Hematopoietic multipotent progenitor cell treated with erythropoietin and hydrocortisone succinate and interleukin-3 and kit ligand, for 4 days (in vitro differentiated cells): ENCODE measurements at places on chromosomes 3 and 15.

- DNase-seq = peak; percentile 48
Observed at GRCh38 chr3:121651684-121652083, 9.0 kb downstream of the HCLS1 start.

DNA sequence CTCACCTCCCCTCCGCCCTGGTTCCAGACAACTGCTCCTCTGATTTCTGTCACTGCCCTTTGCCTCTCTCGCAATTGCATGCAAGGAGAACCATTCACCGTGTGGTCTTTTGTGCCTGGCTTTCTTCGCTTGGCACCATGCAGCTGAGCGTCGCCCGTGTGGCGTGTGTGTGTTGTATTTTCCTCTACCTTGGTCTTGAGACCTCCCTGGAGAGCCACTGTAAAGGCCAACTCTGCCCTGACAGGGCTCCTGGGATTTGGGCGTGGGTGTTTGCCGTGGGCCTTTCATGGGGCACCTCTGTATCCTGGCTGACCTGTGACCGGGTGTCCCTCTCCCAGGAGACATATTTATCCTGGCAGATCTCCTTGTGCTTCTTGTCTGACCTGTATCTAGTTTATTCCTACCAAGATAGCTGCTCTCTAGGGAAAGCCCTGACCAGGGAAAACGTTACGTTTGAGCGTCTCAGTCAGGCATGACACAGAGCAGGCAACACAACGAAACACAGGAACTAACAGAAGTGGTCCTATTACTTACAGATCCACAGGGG, 2.0 kb upstream of the PIGZ start:
- DNase-seq = no peak

DNA sequence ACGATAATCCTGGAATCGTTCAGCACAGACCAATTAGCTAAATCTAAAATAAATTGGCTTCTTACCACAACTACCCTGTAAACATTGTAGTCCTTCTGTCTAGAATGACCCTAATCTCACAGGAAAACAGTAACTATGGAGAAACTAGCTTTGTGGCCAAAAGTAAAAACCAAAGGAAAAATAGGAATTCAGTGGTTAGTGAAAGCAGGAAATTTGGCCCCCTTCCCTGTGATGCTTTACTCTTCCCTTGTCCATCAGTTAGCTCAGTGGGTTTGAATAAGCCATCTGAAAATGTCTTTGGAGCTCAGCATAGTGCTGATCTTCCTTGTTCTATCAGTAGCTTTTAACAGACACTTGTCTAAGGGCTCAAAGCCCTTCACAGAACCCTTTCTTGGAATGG, 1.6 kb downstream of the NMD3 start:
- peak; percentile 20 for DNase-seq

- no peak for DNase-seq
Observed at GRCh38 chr3:117285737-117286136, 576.2 kb downstream of the TUSC7 start.

- no peak for DNase-seq
Observed at GRCh38 chr15:73930371-73930770, 4.1 kb downstream of the LOXL1 start.

DNA sequence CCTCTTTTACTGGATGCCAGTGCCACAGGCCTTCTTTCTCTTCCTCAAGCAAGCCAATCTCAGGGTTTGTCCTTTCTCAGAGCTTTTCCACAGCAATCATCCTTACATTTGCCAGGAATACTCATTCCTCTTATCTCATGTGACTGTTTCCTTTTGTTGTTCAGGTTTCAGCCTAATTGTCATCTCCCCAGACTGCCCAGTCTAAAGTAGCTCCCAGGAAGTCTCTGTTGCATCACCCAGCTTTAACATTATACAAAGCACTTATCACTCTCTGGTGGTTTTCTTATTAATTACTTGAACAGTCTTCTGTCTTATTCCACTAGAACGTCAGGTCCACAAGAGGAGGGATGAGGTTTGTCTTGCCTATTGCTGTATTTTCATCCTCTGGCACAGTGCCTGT, 65.8 kb downstream of the CADPS start:
- no peak for DNase-seq

DNA sequence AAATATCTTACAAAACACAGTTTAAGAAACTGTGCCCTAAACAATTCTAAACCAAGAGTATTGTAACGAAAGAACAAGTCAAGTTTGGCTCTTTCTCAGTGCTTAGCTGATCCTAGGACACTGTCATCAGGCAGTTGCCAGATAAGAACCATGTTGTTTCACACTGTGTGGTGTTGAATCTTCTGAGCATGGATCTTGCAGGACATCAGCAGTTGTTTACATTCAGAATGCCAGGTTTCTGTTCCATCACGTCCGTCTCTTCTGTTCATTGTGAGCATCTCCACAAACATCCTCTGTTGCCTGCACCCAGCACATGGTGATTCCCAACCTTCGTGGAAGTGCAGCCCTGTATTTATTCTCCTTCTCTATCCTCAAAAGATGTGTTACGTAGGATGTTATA, 67.9 kb downstream of the DCUN1D1 start:
- DNase-seq = no peak

GRCh38 chr15:38111070-38111469, 141.6 kb upstream of the SPRED1 start:
- no peak for DNase-seq

- DNase-seq = no peak
Observed at GRCh38 chr15:57604507-57604906, 12.8 kb downstream of the MYZAP start.

- DNase-seq = peak; percentile 79
Observed at GRCh38 chr3:9590282-9590791, 36.7 kb upstream of the LHFPL4 start.

- DNase-seq = no peak
Observed at GRCh38 chr15:25900431-25900830, 37.3 kb upstream of the ATP10A start.

- peak; percentile 92 for DNase-seq
Observed at GRCh38 chr15:40217166-40217824, 21.6 kb upstream of the PAK6 start.

GRCh38 chr3:126208606-126209256, 28.3 kb upstream of the ALDH1L1 start:
- peak; percentile 72 for DNase-seq

DNA sequence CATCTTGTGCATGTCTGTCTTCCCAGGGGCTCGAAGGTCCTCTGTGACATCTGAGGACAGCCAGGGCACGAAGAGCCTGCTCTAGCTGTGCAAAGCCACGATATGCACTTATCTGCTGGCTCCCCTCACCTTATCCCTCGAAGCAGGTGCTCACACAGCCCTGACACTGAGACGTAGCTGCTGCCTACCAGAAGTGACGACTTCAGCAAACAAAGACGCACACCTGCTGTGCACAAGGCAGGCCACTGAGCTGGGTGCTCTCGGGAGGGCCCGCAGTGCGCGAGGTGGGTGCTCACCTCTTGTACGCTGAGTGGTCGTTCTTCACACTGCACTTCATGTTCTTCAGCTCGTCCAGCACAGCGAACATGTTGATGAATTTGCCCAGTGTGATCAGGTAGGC, 37.3 kb downstream of the CYFIP1 start:
- no peak for DNase-seq

- no peak for DNase-seq
Observed at GRCh38 chr15:71458089-71458660, 342.9 kb downstream of the THSD4 start.

DNA sequence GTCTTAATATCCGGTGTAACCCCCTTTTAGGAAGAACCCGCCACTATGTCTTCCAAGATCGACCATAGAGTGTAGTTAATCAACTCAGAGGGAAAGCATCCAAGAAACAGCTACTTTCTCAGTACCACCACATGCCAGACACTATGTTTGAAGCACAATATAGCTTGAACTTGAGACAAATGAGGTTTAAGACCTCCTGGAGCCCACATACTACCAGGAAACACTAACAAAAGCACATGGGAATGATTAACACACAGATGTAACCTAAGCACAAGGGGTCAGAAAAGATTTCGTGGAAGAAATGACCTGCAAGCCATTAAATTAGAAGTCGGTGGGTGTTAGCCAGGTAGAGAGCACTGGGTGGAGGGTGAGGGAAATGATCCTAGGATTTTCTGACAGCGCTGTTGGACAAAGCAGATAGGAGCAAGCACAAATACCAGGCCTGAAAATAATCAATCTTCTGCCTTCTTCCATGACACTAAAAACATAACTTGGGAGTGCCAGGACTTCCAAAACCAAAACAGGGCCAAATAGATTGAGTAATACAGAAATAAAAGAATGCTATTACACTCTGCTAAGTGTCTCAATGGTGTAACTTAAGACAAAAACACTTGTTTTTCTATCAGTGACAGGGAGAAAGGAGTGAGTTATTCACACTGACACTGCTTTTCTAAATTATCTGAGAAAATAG, 213.7 kb downstream of the FOXP1 start:
- no peak for DNase-seq

- no peak for DNase-seq
Observed at GRCh38 chr3:78901544-78901943, 866.3 kb downstream of the ROBO1 start.

GRCh38 chr3:127748754-127749327, 73.5 kb downstream of the MGLL start:
- no peak for DNase-seq

GRCh38 chr3:43185274-43185982, 79.5 kb upstream of the POMGNT2 start:
- no peak for DNase-seq

GRCh38 chr3:70177881-70178645, 134.4 kb downstream of the MDFIC2 start:
- no peak for DNase-seq
